ENCODE measurements at places on chromosomes 12 and 14.

- DNase-seq: no peak
Measured at GRCh38 chr12:113678223-113679119, 206.8 kb upstream of the LHX5 start.

DNA sequence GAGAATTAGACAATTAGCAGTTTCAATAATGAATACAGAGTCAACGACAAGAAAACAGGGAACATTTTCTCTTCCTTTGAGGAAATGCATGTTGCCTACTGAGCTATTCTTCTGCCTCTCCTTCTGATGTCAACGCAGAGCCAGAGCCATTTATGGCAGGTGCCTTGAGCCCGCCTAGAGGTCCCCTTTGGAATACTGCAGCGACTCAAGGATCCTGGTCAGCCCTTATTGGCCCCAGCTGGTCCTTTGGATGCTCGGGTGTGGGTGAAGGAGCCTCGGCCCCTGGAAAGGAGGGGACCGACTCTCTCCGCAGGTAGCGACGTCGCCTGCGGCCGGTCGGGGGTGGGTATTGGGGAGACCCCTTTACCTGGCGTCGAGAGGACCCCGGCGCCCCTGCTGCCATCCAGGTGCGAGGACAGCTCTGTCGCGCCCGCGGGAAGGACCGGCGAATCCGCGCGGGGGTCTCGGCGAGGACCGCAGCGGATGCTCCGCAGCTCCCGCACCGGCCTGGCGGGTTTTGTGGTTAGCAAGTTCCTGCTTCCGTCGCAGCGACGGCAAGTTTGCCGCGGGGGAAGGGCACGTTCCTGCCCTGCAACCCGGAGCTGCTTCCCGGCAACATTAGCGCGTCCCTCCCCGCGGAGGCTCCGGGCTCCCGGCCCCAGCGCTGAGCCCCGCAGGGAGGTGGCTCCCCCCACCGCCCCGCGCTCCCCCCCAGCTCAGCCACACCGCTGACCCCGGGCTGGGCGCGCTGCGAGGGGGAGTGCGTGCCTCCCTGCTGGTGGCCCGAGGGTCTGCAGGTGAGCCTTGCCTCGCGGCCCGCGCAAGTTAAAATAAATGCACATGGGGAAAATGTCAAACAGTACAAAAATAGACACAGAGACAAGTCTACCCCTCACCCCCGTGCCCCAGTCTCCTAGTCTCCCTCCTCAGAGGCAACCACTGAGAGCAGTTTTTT, at the start of gene MANSC1:
Gene MANSC1, minus strand, starts transcription at position 532 of the 955 bp plus-strand sequence. CDS start 6,928 bp downstream, outside the sequence.
- DNase-seq: peak; percentile 36

DNA sequence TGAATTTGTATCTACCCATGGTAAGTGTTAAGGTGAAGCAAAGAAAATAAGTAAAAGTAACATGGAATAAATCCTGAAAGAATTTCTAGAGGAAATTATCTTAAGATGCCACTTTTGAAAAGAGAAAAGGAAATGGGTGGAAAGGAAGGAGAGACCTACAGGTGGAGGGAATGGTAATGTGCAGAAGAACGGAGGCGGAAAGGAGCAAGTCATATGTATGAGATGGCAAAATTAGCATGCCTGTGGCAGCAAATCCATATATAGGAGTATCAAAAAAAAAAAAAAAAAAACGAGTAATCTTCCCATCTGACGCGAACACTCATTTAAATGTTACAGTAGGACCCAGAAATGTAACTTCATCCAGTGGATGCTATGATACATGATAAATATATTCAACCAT, 23.0 kb downstream of the OSBPL8 start:
- DNase-seq: no peak

- no peak for DNase-seq
Measured at GRCh38 chr14:52891800-52892199, 59.0 kb downstream of the FERMT2 start.

DNA sequence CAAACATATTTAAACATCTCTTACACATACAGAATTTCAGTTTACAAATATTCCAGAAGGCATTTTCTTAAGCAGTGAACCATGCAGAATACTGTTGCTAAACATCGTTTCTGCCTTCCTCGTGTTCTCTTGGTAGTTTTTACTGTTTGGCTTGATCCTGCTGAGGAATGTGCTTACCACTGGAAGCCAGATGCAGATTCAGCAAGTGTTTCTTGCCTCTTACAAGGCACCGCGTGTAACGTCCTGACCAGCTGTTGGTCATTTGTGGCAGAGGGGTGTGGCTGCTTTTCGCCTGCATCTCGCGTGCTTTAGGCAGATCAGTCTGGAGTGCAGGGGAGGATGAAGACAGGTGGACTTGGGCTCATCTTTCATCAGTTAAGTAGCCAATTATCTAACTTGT, 12.4 kb downstream of the EIF2B1 start:
- DNase-seq: no peak

DNA sequence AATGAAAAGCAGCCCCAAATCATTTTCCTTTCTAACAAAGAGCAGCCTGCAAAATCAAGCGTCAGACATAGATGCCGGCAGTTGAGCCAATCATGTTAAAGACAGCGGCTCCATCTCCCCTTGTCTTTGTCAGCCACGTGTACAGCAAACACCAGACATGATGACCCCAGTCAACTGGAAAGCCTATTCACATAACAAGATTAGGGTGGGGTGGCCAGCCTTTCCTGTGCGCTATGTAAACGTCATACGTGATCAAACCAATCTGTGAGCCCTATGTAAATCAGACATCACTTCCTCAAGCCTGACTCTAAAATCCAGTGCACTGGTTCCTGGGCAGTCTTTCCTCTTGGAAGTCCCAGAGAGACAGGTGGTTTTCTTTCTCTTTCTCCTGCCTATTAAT, 9.9 kb upstream of the FICD start:
- DNase-seq: no peak

DNA sequence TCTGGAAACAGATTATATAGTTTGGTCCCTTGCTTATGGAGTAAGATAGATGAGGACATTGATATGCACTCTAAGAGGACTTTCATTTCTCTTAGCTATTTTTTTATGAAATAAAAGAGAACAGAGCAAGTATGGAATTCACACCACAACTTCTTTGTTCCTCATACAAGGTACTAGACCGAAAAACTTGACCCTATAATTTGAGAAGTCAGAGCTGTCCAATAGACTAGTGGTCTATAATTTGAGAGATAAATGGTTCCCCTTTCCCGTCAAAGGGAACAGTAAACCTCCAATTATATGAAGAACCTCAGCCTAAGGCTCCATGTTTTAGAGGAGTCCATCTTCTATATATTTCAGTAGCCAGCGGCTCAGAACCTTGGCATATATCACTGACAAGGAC, 58.5 kb upstream of the HIF1A start:
- no peak for DNase-seq

GRCh38 chr12:85005615-85006014, 30.5 kb downstream of the TSPAN19 start:
- DNase-seq: no peak

DNA sequence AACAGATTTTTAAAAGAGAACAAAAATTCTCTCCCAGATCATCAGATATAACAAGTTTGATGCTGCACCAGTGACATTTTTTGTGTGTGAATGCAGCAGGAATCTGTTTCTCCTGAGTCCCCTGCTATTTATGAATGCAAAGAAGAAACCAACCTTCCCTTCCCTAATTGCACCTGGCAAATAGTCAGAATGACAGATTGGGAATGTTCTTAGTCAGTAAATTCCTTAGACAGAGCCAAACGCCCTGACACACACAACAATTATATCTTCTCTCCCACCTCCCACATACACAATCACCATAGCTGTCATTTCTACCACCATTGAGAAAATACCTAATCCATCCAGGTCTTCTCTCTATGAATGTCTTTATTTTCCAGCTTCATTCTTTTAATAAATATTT, 174.4 kb downstream of the ALG10B start:
- no peak for DNase-seq

DNA sequence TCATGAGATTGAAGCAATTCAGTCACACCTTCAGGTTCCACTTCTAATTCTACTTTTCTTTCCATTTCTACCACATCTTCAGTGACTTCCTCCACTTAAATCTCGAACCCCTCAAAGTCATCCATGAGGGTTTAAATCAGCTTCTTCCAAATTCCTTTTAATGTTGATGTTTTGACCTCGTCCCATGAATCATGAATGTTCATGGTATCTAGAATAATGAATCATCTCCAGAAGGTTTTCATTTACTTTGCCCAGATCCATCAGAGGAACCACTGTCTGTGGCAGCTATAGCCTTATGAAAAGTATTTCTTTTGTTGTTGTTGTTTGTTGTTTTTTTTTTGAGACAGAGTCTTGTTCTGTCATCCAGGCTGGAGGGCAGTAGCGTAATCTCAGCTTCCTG, 7.6 kb downstream of the RXYLT1 start:
- no peak for DNase-seq

DNA sequence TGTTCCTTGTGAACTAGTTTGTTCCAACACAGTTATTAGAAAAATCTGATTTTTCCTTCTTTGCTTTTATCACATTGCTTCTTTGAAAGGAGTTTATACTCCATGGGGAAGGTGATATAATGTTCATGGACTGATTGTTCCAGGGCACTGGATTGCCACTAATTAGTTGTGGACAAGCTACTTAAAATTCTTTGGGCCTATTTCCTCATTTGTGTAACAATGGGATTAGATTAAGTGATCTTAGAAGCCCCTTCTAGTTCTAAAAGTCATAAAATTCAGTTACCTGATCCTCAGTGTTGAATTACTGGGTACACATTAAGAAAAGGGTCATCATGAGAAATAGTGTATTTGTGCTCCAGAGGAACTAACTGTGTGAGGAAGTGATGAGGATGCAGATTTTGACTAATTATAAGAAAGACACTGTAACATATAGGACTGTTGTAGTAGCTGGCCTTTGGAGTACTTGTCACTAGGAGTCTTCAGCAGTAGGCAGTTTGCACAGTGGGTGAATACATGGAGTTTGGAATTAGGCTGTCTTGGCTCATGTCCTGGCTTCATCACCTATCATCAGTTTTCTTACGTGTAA, 82.2 kb downstream of the MIA2 start:
- DNase-seq: no peak

DNA sequence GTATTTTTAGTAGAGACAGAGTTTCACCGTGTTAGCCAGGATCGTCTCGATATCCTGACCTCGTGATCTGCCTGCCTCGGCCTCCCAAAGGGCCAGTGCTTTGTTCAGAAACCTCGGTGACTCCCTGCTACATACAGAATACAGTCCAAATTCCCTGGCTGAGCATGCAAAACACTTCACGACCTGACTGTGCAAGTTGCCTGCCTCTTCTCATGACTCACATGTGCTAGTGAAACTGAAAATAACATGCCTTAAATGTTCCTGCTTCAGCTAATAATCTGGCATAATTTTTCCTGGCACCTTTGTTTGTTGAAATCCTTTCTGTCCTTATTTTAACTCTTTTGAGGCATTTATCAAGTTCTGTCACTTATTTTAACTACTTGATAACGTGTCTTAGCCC, 8.2 kb downstream of the DMAC2L start:
- no peak for DNase-seq

DNA sequence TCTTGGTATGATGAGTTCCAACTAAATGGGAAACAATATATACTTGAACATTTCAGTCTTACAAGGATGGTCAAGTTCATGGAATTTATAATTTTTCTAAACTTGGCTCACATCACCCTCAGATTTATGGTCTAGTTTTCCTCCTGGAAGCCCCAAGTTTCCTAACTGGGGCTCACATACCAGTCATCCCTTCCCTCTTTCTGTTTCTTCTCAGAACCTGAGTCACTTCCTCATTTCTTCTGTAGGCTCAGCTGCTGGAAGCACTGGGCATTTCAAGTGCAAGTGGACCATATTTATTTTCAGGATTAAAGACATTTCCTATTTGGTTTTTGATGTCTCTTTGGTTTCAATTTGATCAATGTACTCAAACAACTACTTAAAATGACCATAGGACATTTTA, 55.4 kb downstream of the GRIP1 start:
- DNase-seq: no peak

GRCh38 chr12:124684496-124684895, 117.1 kb upstream of the NCOR2 start:
- DNase-seq: no peak

- no peak for DNase-seq
Measured at GRCh38 chr12:113242560-113242959, 21.3 kb downstream of the TPCN1 start.

- DNase-seq: no peak
Measured at GRCh38 chr14:31205681-31206535, 1.7 kb downstream of the HECTD1 start.

DNA sequence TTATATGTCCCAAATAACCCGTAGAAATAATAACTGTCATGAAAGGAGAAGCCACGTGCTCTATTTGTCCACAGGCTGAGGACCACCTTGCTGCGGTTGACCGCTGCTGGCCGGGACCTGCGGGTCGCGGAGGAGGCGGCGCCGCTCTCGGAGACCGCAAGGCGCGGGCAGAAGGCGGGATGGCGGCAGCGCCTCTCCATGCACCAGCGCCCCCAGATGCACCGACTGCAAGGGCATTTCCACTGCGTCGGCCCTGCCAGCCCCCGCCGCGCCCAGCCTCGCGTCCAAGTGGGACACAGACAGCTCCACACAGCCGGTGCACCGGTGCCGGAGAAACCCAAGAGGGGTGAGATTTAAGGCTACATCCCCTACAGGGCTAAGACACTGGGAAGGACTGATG, 21.0 kb downstream of the RPGRIP1 start:
- DNase-seq: no peak

- DNase-seq: no peak
Measured at GRCh38 chr12:31477687-31478086, 113.2 kb downstream of the DENND5B start.

DNA sequence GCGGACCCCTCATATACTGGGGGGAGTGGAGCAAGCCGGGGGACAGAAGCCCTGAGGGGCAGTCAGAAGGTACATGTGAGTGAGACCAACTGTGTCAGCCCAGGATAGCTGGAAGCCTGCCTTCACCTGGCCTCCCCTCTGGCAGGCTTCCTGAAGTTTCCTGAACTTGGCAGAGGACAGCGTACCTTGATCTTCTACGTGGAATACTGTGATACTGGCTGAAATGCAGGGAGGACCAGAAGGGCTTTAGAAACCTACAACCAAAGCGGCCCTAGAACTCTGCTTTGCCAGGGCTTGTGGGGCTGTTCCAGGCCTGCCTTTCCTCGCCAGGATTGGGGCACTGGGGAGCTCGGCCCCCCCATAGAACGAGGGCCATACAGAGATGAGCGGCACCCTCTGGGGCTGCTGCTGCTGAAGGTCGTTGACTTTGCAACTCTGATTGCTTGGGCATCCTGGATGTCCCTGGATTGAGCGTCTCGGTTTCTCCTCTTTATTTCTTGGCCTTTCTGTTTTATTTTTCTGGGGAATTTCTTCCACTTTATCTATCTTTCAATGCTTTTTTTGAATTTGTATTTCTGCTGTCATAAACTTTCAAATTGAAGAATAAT, 66.5 kb downstream of the SLC25A47 start:
- no peak for DNase-seq

DNA sequence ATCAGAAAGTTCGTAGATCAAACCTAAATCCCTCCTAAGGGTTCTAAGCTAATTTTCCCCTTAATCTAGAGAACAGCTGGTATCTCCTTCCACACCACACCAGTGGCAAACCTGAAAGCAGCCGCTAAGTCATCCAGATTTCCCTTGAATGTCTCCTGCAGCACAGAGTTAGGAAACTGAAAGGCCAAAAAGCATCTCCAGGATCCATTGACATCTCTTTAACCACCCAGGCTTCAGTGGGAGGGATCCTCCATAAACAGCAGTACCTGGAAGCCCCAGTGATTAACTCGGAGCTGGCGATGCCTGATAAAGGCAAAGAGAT, 47.6 kb downstream of the CRACR2A start:
- no peak for DNase-seq
